ENCODE measurements at places on chromosomes 5 and 9. TPM values are rescaled to one million over a fixed set of nuclear protein-coding genes. Genes with fewer than 3 reads are reported as not detected.

SIT1 gene
- polyA plus RNA-seq, result not detected

CLTB gene
- 274 TPM for polyA plus RNA-seq

NDUFS6 gene
- 111 TPM for polyA plus RNA-seq

FAM221B gene
- 0.03 TPM for polyA plus RNA-seq

BRD3OS gene
- 4.2 TPM for polyA plus RNA-seq

Measured in sigmoid colon (tissue), 7 donors.